ENCODE measurements at places on chromosomes 7 and 10.

DNA sequence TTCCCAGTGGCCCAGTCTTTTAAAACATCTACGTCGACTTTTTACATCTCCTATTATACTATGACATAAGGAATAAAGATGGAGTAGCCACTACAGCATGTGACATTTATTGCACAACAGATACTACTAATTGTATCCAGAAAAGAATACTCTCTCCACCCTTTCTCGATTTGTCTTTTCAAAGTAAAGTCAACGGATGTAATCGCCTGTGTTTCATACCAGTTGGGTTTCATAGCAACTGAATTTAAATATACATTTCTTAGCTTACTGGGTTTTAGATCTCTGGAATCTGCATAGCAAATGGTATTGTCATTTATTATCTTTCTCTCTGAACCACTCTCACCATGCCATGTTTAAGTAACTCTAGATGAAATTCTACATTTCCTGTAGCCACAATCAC, 86.4 kb upstream of the TRIL start:
- no peak for DNase-seq

- no peak for DNase-seq
These were observed 217.9 kb downstream of the SKAP2 start for GRCh38 chr7:26646336-26647048.

DNA sequence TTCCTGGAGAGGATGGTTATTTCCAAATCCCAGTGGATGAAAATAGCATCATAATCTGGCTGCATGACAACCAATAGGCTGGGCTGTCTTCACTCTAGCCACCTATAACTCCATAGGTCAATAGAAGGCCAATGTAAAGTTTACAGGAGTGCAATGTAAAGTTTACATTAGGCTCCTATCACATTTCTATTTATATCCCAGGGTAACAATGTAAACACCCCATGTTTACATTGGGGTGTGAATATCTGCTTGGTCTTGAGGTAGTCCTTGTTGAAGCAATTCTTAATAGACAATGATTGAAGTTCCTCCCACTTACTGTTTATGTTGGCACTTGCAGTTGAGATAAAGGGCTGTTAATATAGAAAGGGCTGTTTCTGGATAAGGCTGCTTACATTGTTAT, 21.5 kb downstream of the CH25H start:
- DNase-seq: no peak

GRCh38 chr10:110036640-110037039, 28.9 kb downstream of the ADD3 start:
- DNase-seq: no peak

- peak; percentile 5 for DNase-seq
These were observed 19.4 kb downstream of the C1GALT1 start for GRCh38 chr7:7201578-7202374.

DNA sequence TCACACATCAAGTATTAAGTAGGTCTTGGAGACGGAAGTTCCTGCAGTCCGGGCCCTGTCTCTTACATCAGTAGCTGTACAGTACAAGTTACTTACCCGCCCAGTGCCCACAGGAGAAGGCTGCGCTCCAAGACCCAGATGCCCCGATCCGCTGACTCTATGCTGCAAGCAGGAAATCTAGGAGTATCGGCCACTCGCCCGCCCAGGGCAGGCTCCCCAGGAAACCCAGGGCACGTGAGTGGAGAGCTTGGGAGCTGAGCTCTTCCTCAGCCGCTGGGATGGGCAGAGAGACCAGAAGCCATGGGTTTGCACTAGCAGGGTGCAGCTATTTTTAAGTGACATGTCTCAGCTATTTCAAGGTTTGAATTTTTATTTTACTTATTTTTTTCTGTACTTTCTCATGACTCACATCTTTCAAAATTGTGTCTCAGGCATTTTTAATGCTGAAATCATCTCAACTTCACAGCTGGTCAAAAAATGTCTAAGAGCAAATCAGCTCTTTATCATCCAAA, 1.9 kb upstream of the GPER1 start:
- no peak for DNase-seq

DNA sequence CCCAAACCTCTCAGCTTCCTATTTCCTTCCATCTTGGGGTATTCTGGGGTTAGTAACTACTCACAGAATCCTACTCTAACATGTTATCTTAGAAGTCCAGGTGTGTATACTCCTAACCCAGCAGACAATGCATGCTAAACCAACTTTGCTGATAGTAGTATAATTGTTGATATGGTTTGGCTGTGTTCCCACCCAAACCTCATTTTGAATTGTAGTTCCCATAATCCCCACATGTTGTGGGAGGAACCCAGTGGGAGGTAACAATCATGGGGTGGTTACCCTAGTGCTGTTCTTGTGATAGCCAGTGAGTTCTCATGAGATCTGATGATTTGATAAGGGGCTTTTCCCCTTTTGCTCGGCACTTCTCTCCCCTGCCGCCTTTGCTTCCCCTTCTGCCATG, 135.1 kb downstream of the CHRM2 start:
- DNase-seq: no peak

DNA sequence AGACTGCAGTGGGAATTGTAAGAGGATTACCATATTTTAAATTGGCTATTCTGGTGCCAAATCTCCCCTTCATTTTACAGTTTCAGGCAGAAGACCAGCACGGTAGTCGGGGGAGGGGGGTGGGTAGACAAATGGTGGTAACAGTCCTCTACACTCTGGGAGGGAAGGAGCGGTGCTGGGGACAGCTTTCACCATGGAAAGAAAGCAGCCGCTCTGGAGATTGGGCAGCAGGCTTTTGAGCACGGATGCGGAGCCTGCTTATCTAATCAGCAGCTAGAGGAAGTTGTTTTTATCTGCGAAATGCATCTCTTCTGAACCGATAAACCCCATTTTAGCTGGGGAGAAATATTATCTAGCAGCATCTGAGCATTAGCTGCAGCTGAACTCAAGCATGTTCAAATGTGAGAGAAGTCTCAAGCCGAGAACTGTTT, 28.7 kb downstream of the IKZF1 start:
- DNase-seq: no peak

- no peak for DNase-seq
These were observed 254.3 kb downstream of the ELFN1 start for GRCh38 chr7:1924258-1924817.

GRCh38 chr10:79179164-79179956, 110.6 kb downstream of the ZMIZ1 start:
- no peak for DNase-seq

DNA sequence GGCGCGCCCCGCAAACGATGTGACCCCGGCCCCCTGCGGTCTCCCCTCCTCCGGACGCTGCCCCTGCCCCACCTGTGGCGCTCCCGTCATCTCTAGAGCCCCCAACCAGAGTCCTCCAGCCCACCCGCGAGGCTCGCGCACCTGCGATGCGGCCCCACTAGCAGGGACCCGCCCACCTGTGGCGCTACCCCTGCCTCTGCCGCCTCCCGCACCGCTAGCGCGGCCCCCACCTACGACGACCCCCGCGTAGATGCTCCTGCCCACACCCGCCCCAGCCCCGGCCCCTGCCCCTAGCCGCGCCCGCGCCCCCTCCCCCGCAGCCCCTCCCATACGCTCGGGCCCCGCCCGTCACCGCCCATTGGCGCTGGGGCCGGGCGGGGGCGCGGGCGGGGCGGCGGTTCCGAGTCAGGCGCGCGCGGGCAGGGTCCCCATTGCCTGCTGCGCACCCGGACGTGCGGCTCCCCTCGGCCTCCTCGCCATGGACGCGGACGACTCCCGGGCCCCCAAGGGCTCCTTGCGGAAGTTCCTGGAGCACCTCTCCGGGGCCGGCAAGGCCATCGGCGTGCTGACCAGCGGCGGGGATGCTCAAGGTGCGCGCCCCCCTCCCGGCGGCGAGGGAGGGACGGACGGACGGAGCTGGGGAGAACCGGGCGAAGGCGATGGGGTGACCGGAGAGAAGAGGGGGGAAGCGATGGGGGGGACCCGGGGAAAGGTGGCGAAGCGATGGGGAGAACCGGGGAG, at the start of gene PFKP:
TSS of gene PFKP (plus strand) at position 431 of the 741 bp plus-strand sequence. CDS start at position 479, 48 bp downstream.
- DNase-seq: no peak

DNA sequence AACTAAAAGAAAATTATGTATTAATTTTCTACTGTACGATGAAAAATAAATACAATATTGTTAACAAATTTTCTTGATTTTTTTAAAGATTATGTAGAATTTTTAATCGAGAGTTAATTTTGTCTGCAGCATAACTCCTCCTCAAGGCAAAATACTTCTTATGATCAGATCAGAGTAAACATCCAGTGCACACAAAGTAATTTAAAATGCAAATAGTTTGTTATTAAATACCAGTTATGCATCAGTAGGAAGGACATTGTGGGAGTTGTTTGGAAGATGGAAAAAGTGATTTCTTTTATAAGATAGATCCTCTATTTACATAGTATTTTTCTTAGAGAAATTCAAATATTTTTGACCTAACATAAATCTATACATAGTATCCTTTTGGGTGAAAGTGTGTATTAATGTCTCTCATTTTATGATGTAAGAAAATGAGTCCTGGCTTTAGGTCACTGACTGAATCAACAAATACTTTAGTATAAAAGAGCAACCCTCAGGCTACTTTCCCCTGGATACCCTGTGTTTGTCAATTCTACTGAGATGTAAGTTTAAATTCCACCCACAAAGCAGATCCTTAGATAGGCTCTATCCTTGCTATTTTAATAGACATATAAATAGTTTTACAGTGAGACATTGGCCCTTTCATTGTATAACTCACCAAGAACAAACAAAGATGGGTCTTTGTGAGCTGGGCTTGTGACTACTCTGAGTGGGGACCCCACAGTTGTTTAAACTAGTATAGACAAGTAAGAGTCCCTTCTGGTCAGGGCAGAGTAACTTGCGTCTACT, 1133.7 kb downstream of the GATA3 start:
- DNase-seq: no peak

GRCh38 chr10:43939939-43940820, 291.5 kb upstream of the ZNF32 start:
- DNase-seq: no peak

GRCh38 chr7:139618482-139619366, 95.2 kb downstream of the CLEC2L start:
- peak; percentile 49 for DNase-seq

GRCh38 chr10:1206101-1206500, 149.9 kb downstream of the WDR37 start:
- no peak for DNase-seq

DNA sequence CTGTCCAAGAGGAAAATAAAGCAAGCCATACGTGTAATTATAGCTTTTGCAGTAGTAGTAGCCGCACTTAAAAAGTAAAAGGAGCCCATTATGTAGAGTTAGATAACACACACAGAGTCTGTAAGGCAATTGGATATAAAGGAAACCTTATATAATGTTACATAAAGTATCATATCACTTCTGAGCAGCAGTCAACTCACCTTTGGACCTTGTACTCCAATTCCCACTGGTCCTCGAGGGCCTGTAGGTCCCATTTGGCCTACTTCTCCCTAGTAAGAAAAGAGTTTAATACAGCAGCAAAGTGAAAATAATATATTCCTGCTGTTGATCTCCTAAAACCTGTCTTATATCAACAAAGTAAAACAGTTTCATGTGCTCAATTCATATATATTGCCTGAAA, 83.6 kb downstream of the COL28A1 start:
- DNase-seq: no peak

DNA sequence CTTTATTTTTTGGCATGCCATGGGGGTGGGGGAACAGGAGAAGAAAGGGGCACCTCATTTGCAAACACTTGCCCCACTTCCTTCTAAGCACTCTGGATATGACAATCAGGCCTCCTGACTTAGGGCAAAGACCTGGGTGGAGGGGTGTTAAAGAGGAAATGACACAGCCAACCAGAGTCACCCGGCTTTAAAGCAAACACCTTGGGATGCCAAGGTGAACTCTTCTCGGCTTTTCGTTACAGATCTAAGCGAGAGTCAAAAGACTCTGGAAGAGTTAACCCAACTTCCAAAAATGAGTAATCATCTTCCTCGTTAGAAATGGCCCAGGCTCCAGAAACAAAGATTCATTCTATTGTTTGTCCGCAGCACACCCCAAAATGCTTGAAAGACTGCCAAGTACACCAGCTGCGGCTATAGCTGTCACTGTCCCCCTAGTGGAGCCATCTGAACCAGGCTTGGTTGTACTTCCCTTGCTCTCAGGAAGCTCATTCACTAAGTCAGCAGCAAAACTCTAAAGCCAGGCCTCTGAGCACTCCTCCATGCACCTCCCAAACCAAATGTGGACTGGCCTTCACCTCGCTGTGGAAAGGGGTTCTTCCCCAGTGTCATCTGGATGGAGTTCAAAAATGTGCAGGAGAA, 24.8 kb downstream of the FAM53B start:
- DNase-seq: no peak

GRCh38 chr10:90197766-90198165, 496.4 kb downstream of the KIF20B start:
- DNase-seq: no peak

DNA sequence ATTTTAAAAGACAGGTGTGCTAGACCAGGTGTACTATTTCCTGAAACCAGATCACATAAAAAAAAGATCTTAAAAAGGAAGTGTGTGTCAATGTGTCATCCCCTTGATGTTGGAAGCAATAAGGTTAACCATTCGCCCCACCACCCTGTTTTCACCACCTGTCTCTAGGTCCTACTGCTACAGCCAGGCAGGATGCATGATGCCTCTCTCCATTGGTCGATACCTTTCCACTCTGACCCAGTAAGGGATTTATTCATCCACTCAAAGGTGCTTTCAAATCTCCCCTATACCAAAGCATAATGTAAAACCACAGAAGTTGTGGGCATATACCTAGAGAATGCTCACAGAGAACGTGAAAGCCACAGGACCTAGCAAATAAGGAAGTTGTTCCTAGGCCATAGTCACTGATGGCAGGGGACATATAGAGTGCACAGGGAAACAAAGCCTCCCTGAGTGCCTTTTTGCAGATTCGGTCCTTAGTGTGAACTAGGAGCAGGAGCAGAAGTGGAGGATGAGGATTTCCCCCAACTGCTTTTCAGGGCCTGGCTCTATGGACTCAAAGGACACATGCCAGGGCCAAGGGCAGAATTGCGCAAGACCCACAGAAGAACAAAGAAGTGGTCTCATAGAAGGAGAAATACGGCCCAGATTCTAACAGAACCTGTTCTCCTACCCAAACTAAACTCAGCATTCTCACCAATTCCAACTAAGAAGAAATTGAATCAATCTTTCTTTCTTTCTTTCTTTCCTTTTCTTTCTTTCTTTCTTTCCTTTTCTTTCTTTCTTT, 631.5 kb upstream of the NRP1 start:
- DNase-seq: no peak

DNA sequence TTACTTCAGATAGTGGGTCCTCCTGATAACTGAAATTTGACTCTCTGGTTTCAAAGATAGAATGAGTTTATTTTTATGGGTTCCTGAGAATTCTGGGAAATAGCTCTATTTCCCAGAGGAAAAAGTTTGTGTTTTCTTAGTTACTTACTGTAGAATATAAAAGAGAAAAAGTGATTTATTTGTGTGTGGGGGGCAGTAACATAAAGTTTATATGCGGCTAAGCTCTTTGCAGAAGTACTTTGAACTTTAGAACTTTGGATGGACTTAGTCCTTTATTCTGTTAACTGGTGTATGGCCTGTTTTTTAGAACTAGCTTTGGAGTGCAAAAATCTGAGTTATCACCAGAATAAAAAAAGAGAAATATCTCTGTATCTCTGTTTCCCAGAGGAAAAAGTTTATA, 157.1 kb downstream of the BBS9 start:
- no peak for DNase-seq

- no peak for DNase-seq
These were observed 15.3 kb downstream of the CALML3 start for GRCh38 chr10:5540080-5540479.

- DNase-seq: no peak
These were observed 2.4 kb downstream of the TACR2 start for GRCh38 chr10:69414036-69415018.
